ENCODE measurements at places on chromosomes 5 and 9.

DNA sequence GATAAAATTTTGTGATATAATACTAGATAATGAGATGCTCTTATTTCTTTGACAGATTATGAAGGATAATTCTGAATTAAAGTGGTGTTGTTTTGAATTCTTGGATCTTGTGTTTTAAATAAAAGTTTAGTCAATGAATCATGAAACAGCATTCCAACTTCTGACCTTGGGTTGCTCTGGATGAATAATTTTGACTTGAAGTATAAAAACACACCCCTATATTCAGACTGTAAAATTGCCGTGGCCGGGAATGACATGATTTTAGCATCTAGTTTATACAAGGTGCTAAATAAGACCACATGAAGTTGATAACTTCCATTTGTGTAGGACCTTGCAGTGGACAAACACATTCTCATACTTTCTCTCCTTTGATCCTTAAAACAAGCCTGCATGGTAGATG lies 67.2 kb upstream of the DAP start:
- DNase-seq: no peak

DNA sequence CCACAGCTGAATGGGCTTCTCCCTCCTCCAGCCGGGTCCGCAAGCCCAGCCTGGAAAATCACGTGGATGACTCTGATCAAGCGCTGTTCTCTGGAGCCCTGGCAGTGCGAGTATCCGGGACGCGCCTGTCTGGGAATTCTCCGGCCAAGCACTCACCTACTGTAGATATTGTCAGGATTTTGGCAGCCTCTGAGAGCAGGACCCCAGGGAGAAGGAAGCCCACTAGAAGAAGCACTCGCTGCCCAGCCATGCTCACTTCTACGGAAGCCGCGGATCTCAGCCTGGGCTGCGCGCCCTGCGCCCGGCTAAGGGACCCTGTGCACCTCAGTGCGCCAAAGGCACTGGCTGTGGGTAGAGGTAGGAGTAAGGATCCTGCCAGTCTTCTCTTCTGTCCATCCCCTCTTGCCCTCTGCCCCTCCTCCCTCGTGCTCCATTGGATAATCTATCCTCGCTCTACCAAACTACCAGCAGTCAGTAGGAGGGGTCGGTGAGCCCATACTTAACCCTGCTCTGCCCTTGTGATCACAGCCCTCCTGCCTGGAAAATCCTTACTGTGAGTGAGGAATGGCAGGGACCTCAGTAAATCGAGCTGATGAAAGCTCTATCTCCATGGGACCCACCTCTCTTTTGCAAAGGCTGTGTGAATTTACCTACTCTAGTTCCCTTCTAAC lies at the start of gene UGT3A2:
Gene UGT3A2, minus strand, starts transcription at position 343 of the 671 bp plus-strand sequence. Its CDS starts 93 bp downstream, at position 250.
- DNase-seq: no peak

DNA sequence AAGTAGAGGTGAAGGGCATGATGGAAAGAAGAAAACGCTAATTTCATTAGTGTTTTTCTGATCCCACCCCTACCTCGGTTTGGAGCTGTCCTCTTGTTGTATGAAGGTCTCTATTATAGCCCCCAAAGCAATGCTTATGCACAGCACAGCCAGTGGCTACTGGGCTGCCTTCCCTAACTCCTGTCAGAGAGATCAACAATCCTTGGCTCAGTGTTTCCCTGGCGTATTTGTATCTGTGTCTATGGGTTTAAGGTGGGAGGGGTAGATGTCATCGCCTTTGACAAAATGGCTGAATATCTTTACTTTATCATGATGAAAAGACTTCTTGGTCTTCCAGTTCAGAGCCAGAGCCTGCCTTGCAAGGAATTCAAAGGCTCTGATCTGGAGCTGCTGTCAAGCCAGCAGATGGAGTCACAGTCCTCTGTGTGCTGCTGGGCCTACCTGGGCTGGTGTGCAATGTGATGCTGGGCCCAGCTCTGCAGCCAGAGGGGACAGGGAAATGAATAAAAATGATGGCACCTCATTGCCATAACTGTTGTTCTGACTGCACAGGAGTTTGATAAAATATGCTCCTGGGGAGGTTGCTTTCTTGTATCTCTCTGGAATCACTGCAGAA lies 20.1 kb upstream of the HSPA9 start:
- DNase-seq: no peak

DNA sequence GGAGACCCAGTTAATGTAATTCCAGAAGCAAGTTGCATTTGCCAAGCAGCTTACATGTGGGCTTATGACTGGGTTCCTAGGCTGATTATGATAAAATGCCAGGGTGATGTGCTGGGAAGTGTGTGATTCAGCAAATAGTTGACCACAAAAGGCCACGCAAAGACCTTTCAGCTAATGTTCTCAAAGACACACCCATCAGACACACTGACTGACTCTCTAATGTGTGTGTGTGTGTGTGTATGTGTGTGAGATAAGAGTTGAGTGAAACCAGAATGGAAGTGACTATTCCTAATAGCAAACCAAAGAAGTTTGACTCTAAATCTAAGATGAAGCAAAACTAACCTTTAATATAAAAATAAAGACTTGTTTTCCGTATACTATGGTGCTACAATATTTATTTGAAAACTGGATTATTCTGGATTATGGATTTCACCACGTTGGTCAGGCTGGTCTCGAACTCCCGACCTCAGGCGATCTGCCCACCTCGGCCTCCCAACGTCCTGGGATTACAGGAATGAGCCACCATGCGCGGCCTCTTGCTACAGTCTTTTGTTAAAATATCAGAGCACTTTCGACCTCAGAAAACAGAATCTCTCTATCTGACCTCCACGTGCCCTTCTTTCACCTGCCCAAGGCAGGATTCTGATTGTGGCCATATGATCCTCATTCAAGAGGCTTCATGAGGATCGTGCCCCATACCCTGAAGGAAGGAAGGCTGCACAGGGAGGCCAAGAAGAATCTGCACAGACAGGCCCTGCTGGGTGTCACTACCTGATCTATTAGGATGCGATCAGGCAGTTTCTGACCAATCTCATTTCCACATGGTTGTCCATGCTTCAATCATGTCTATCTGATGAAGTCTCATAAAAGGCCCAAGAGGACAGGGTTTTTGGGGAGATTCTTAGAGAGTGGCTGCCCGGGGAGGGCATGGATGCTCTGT lies 75.6 kb downstream of the USP20 start:
- peak; percentile 27 for DNase-seq

- DNase-seq: no peak
These were observed 353.7 kb downstream of the CETN3 start for GRCh38 chr5:90055831-90056328.

DNA sequence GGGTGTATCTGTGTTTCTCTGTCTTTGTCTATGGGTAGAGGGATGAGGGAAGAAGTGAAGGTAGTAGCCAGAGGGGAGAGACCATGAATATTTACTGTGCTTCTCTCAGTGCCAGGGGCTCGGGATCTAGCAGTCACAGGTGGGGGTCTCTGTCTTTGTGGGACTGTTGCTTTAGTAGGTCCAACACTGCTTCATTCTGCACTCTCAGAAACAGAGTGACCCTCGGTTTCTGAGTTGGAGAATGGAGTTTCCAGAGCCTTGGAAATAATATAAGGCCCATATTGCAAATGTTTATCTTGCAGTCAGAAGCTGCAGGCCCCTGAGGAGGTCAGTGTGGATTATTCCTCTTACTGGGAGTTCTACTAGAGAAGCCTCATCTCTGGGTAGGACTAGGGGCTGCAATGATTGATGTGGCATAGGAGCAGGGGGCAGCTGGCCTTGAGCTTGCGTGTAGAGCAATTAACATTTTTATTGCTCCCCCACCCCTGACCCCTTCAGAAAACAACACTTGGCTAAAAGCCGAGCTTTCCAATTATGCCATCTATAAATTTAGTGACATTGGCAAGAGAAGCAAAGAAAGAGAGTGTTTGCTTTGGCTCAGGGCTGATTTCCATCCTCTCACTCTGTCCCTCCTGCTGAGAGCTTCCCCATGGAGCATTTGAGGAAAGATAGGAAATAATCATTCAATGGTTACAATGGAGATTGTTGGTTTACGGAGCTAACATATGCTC lies 55.0 kb upstream of the TRPC7 start:
- DNase-seq: no peak

DNA sequence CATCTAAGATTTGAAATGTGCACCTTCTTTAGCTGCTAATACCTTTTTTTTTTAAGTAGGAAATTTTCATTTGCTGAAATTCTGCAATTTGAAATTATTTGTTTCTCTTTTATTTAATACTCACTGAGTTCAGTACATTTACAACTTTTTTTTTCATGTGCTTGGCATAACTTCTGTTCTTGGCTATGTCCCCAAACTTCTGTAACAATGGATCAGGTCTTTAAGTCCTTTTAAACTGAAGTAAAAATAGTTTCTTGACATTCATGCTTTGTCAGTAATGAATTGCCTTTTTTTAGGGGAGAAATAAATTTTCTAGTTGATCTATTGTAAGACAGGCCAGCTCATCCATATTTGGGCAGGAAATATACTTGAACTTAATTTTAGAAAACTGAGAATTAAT lies 41.5 kb downstream of the EDIL3 start:
- DNase-seq: no peak

GRCh38 chr5:42919600-42919999 lies 107.9 kb upstream of the SELENOP start:
- DNase-seq: no peak

DNA sequence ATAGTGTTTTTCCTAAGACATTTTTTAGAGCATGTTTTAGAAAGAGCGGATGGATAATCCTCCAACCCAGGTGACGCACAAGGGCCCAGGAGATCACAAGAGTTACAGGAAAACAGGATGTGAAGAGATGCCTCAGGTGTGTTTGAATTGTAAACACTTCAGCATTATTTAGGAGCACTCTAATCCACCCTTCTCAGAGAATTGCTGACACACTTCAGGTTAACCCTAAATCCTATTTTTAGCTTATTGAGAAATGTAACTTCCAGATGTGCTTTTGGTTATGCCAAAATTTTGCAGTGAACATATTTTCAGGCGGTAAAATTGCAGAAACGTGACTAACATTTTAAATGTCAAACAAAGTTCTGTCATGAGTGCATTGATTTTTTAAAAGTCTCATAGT lies 755.4 kb upstream of the CTNND2 start:
- no peak for DNase-seq

DNA sequence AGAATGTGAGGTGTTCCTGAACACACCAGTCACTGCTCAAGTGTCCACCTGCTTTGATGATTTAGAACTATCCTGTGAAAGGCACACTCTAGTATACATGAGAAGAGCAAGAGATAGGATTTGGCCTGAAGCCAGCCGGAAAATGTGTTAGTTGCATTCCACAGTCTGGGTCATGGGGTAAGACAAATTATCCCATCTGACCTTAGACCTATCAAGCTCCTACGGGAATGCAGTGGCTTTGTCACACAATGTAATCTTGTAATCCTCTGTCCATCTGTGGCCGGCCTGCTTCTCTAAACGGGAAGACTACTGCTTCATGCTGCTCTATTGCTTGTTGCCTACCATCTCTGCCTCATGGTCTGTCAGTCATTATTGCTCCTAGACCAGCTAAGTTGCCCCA lies 92.4 kb upstream of the PRRC1 start:
- no peak for DNase-seq

DNA sequence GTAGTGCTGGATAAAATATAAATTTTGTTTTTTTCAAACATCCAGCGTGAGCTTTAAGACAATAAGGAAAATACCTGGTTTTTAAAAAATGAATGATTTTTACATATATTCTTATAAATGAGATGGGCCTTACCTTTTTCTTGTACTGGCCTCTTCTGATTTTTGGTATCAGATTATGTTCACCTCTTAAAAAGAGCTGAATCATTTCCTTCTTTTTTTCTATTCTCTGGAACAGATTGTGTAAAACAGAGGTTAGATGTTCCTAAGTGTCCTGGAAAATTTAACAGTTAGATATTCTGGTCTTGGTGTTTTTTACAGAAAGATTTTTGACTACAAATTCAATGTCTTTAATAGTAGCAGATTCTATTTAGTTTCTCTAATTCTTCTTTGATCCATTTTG lies 74.6 kb downstream of the NDUFAF2 start:
- no peak for DNase-seq

DNA sequence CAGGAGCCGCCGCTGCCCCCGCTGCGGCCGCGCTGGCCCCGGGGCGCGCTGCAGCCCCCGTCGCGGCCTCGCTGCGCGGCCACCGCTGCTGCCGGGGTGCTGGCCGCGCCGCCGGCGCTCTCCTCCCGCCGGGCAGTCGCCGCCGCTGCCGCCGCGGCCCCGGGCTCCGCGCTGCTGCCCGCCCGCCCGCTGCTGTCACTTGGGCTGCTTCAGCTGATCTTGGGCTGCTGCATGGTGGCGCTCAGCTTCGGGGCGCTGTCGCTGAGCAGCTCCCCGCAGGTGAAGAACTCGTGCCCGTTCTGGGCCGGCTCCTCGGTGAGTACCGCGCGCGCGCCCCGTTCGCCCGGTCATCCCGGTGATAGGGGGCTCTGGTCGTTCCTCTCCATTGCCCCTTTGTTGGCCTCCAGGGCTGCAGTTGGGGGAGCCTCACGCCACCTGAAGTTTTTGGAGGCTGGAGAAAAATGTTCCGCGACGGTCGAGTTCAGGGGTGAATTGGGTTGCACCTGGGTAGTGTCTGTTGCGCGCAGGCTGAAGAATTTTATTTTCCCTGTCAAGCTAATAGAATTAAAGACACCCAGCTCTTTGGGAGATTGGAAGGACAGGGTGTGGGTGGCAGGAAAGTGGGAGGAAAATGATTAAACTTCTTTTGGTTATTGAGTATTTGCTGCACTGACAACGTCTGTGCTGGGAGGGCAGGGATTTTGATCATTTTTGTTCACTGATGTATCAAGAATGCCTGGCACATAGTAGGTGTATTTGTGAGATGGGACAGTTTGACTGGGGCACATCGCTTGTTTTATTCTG lies 596 bp downstream of the ENTREP1 start:
- no peak for DNase-seq

DNA sequence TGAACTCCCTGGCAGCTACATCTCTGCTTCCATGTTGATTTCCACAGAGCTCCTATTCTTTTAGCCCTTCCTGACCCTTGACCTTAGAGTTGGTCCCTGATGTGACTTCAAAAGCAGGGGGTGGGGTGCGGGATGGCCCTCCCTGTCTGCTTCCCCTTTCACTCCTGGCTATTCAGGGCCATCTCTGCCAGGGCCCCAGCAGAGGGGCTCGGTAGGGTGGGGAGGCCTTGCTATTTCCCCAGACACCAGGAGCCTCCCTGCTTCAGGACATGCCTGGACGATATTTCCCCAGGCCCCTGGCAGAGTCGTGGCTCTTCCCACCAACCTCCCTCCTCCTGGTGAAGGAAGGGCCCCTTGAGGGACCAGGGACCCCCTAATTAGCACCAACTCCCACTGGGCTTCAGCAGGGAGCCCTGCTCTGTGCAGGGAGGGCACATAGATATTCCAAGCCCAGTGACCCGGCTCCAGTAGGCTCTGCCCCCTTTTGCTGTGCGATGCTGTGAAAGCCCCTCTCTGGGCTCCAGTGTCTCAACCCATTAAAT lies 17.3 kb downstream of the CORO2A start:
- no peak for DNase-seq

DNA sequence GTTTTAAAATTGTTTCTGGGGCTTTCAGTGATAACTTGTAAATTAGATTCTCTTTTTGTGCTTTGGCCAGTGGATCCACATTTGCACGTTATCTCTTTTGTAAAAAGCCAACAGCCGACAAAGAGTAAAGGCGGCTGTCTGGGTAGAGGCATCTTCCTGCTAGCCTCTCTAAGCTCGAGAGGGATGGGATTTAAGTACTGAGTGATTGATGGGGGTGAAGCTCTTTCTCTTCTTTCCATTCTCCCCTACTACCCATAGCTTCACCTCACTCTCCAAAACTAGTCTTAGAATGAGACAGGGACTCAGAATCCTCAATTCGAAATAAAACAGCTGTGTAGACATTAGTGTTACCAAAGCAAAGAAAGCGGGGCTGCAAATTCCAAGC lies 3.4 kb downstream of the PBX3 start:
- no peak for DNase-seq

GRCh38 chr5:156438076-156438475 lies 111.1 kb downstream of the SGCD start:
- no peak for DNase-seq

- no peak for DNase-seq
These were observed 573 bp upstream of the SPATA24 start for GRCh38 chr5:139404484-139404840.

Data from thoracic aorta (tissue), 2 donors.